ENCODE measurements at places on chromosomes 12 and 14. TPM values are rescaled to one million over a fixed set of nuclear protein-coding genes. Genes with fewer than 3 reads are reported as not detected.

PSMA3 gene
- 230 TPM for total RNA-seq

TSHR gene
- not detected for total RNA-seq

LALBA gene
- total RNA-seq: not detected

DLGAP5 gene
- 42.0 TPM for total RNA-seq

ARF3 gene
- total RNA-seq: 162 TPM

ACRBP gene
- 0.37 TPM for total RNA-seq

Data from A549 treated with RU486 at 1 μM for 4 hours (cell line).